ENCODE measurements at places on chromosomes 4 and X.

- no peak for DNase-seq
These were observed 1235.0 kb upstream of the TENM3 start for GRCh38 chr4:181008164-181008563.

DNA sequence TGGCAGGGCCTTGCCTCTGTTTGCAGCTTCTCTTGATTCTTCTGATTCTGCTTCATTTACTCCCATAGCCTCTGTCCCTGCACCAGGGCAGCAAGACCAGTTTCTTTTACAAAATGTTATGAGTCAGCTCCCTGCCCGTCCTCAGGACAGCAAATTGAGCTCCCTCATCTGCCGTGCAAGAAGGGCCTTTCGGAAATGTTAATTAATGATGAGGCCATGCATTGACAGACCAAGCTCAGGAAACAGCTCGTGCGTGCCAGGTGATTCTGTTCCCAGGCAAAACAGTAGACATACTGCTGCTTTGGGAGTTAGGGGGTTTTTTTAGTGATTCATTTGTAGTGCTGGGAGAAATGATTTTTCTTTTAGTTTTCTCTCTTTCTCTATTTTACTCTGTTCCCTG lies 231.7 kb downstream of the FBXW7 start:
- no peak for DNase-seq

- DNase-seq: no peak
These were observed 477 bp downstream of the FGF5 start for GRCh38 chr4:80266902-80267380.

GRCh38 chr4:115259642-115260041 lies 146.2 kb upstream of the NDST4 start:
- DNase-seq: no peak

- DNase-seq: no peak
These were observed 47.0 kb downstream of the SNX25 start for GRCh38 chr4:185256446-185256845.

DNA sequence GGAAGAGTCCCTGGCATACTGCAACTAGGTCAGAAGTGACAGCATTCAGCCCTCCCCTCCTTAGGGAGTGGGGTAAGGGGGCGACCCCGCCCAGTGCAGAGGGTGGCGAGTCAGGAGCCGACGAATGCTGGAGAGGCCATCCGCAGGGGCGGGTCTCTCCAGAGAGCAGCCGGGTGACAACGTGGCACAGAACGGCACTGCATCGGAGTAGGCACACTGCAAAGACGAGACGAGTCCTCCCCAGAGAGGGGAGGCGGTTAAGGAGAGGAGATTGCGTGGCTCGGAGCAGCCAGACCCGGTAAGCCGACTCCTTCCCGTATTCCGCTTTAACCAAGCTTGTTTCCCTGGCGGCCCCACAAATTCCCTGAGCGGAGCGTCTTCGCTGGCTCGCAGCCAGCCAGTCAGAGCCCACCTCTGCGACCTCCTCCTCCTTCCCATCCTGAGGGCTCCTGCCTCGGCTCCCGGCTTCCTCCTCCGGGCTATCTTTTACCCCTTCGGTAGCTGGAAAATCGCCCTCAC lies 54.9 kb downstream of the LINC00632 start:
- no peak for DNase-seq

- DNase-seq: no peak
These were observed 148.5 kb downstream of the NAA11 start for GRCh38 chr4:79177388-79177787.

DNA sequence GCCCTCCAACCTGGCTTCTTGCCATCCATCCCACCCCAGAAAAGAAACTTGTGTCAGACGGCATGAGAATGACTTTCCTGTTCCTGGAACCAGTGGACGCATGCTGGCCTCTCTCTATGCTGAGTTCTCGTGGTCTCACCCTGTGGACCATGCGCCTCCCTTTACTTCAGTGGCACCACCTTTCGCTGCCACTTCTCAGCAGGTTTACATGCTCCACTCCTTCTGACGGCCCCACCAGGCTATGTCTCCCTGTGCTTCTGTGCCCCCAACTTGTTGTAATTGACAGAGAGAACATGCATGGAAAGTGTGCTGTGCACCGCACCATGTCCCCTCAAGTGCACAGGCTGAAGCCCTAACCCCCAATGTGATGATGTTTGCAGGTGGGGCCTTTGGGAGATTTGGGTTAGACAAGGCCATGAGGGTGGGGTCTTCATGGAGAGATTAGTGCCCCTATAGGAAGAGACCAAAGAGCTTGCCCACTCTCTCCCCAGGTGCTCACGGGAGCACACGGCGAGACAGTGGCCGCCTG lies 3.1 kb upstream of the PPP2R2C start:
- DNase-seq: no peak

DNA sequence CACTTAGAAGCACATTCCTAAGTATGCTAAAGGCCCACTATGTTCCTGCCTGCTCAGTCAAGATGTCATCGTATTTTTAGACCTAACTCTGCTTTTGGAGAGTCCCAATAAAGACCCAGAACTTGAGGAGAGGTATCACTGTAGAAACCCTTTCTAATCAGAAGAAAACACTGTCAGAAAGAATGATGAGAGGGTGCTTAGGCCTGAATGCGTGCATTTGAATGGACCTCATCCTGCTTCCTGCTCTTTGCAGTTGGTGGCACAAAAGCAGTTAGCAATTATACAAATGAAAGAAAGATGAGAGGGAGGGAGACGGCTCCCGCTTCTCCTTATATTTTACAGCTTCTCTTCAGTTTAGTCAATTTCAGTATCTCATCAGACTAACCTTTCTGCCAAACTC lies 987.2 kb downstream of the CCSER1 start:
- no peak for DNase-seq

- no peak for DNase-seq
These were observed 100.9 kb upstream of the IGFBP7 start for GRCh38 chr4:57211131-57211530.

GRCh38 chr4:87957061-87957460 lies 18.5 kb upstream of the SPP1 start:
- DNase-seq: no peak

DNA sequence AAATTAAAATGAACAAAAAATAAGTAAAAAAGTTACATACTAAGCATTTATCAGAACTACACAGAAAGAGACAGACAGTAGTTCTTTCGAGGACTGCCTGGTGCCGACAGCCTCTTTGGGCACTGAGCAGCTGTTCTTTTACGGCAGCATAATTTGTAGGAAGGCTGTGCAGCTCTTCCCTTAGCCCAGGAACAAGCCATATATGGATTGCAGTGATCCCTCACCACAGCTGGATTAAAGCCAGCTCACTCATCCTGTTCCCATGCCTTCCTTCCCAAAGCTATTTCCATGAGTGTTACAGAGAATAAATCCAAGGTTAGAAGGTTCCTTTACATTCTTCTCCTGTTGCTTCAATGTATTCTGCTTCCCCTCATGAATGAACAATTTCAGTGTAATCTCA lies 71.7 kb downstream of the DDX60L start:
- no peak for DNase-seq

DNA sequence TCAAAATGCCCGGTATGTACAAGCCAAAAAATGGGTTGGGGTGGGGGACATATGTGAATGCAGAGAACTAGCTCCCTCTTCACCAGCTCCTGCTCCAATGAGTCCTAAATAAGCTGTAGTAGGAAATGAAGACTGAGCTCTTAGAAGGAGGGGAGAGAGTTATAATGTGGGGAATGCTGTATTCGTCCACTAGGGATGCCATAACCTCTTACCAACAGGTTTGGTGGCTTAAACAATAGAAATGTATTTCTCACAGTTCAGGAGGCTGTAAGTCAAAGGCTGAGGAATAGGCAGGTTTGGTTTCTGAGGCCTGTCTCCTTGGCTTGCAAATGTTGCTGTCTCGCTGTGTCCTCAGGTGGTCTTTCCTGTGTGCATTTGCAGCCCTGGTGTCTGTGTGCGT lies 4.4 kb upstream of the INPP4B start:
- DNase-seq: no peak

DNA sequence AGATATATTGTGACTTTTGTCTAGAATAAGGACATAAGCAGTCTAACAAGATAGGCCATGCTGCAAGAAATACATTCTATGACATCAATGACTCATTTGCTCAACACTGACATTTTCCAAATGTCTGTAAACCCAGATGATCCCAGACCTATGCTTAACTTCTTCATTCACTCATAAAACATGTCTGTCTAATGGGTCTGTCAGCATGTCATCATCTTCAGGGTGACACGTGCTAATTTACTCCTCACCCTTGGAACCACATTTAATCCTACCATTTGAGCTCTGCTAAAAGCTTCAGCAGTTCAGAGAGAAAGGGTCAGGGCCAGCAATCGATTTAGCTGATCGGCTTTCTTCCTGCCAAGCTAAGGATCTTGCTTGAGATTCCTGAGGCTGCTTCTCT lies 109.4 kb upstream of the MAP3K15 start:
- DNase-seq: no peak

DNA sequence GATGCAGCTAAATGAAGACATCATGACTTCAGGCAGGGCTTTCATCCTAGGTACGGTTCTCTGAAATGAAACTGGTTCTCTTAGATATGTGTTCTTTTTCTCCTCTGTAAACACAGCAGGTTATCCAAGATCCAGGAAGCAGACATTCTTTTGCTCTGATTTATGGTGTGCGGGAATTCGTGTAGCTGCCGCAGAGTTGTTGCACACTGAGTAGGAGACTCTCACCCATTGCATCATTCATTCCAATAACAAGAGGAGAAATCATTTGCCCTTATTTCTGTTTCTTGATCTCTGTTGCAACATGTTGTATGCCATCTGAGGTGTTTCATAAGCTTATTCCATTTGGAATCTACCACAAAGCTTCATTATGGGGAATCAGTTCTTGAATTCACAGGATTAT lies 133.6 kb upstream of the VCX2 start:
- DNase-seq: no peak

DNA sequence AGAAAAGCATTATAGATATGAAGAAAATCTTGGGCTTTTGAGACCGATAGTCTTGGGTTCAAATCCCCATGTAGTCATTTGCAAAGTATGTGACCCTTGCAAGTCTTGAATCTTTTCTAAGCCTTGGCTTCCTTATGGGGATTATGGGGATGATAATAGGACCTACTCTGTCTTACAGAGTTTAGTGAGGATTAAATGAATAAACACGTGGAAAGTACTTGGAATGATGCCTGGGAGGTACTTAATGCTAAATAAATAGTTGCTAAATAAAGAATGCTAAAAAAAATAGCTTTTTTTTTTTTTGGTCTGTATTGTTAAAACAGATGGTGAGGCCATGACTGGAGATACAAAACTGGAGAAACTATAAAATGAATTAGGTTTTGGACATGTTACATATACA lies 292.7 kb downstream of the GPAT3 start:
- no peak for DNase-seq

DNA sequence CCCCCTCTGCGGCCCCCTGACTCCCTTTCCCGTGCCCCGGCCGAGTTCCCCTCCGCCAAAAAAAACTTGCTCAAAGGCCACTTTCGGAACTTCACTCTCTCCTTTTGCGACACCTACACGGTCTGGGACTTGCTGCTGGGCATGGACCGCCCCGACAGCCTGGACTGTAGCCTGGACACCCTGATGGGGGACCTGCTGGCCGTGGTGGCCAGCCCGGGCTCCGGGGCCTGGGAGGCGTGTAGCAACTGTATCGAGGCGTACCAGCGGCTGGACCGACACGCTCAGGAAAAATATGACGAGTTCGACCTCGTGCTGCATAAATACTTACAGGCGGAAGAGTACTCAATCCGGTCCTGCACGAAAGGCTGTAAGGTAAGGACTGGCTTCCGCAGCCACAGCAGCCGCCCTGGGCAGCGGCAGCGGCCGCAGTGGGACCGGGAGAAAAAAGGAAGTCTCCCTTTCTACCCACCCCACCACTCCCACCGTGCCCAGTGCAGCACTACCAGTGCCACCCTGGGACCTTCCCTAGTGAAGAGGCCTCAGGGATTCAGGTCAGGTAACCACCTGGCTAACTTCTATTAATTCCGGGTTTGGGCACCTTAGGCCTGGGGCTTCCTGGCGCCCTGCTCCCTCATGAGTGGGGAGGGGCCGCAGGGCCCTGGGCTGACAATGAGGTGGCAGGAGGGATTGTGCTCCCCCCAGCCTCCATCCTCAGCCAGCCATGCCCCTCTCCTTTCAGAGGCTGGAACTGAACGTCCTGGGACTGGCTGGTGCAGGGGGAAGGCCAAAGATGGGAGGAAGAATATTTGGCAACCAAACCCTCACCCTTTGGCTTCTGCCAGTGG lies 1.9 kb downstream of the NALF2 start:
- no peak for DNase-seq

DNA sequence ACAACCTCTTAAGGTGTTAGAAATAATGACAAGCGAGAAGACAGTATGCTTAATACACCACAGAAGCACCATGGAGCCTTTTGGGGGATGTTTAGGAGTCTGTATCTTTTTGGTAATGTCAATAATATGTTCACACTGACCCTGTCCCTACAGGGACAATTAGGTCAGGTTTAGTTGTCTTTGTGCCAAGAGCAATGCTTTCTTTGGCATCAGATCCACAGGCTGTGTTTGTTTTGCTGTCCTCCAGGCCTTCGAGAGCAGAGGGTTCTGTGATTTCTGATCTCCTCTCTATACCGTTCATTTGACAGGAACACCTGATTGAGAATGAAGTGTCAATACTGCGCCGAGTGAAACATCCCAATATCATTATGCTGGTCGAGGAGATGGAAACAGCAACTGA lies 153.8 kb downstream of the DCLK2 start:
- DNase-seq: no peak
